ENCODE measurements at places on chromosomes 3 and 15.

GRCh38 chr3:107294117-107294516, 83.1 kb upstream of the CCDC54 start:
- no peak for DNase-seq

DNA sequence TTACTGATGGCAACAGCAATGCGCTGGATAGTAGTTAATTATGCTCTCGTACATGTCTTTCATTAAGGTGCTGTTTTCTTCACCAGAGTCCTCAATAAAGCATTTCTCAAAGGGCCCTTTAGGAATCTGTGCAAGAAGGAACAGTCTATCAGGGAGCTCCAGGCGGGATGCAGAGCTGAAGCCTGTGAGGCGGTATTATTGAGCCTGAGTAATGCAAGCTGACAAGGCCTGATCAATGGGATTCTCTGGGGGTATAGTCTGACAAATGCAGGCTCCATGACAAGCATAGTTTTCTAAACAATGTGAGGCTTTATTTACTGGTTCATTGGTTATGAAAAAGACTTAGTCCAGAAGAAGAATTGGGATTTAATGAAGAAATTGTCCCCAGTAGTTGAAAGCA, 530.9 kb upstream of the CBLB start:
- DNase-seq, result no peak

DNA sequence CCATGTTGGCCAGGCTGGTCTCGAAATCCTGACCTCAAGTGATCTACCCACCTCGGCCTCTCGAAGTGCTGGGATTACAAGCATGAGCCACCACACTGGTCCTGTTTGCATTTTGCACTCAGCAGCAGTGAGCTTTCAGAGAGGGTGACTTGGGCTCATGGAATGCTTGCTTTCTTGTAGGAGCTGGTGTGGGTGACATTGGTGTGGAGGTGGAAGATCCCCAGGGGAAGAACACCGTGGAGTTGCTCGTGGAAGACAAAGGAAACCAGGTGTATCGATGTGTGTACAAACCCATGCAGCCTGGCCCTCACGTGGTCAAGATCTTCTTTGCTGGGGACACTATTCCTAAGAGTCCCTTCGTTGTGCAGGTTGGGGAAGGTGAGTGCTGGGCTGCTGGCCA, 90.3 kb downstream of the FLNB start:
- DNase-seq, result peak; percentile 4

- DNase-seq, result peak; percentile 20
Observed at GRCh38 chr15:50907601-50908208, 778 bp upstream of the AP4E1 start.

DNA sequence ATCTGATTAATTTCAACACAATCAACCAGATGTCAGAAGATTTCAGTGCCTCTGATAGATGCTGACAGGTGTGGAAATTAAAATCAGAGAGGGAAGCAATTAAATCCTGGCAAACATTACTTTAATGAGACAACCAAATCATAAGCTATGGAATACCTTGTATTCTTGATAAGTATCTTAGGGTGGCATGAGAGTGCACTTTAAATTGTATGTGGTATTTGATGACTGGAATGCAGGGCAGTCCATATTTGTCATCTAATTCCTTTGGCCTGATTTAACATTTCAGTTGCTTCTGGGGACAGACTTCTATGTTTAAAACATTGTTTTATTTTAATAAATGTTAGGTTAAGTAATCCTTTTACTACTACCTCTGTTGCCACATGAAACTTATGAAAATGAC, 184.1 kb downstream of the LPP start:
- DNase-seq, result peak; percentile 51

DNA sequence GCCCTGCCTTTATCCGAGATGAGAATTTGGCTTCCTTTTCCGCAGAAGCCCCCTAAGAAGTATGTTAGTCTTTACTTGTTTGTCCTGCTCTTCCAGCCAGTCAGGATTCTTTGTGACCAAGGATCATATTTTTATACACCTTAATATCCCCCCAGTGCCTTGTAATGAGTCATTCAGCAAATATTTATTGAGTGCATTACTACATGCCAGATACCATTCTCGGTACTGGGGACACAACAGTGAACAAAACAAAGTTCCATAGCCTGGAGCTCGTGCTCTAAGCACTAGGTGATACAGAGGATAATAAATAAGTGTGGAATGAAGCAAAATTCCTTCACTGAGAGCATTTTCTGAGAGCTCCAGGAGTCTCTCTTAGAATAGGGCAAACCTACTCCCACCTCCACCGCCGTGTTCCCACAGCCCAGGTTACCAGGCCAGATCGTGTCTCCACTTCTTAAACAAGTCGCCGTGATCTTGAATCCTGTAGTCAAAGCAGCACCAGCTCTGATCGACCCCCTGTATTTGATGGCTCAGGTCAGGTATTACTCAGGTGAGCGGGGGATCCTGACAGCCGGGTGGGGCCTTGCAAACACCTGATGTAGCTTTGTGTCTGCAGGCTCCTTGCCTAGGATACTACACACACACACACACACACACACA, 18.5 kb downstream of the TTC21A start:
- DNase-seq, result peak; percentile 55

DNA sequence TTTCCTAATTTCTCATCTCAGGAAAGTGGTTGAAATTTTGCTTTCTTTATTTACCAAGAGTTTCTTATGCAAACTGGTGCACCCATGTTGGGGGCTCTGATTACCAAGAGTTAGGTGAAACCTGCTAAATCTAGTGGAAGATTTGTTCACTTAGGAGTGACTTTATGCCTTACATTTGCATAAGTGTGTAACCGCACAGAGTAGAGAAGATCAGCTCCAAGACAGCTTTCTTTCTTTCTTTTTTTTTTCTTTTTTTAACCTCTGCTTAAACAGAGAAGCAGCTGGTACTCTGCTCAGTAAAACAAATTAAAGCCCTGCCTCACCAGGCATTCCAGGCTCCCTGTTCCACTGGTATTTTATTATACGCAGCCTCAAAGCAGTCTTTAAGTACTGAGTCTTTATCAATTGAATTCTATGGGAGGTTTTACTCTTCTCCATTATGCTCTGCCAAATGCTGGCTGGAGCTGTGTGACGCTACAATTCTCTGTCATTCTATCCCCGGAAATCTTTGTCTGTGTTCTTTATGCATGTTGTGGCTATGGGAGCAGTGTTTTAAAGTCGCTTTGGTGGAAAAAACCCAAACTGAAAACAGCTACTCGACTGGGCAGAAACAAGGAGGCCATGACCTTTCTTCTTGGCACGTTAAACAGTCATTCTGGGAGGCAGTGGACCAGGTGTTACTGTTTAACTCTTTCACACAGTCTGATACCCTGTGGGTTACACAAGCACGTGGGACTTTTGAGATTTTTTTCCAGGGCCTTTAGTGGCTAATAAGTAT, 55.2 kb upstream of the GBE1 start:
- no peak for DNase-seq

DNA sequence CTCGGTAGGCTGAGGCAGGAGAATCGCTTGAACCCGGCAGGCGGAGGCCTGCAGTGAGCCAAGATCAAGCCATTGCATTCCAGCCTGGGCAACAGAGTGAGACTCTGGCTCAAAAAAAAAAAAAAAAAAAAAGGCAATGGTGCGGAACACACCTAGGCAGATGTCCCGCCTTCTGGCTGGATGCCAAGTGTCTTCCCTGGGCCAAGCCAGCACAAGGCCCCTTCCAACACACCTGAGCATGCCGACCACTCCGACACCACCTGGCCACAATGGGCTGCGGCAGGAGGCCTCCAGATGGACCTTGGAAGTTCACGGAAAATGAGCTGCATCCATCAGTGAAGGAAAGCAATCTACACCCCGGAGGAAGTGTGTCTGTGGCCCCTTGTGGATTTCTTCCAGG, 19.0 kb downstream of the NUP210 start:
- DNase-seq, result no peak
